SK-MEL-5 (cell line): ENCODE measurements at places on chromosomes 6 and 20. TPM values are rescaled to one million over a fixed set of nuclear protein-coding genes. Genes with fewer than 3 reads are reported as not detected.

Gene NOL4L
- total RNA-seq: 2.1 and 2.4 TPM in 2 replicates

Gene ULBP3
- 2.7 and 4.2 TPM in 2 replicates for total RNA-seq

Gene VGLL2
- total RNA-seq: not detected in 2 replicates

Gene STX16
- total RNA-seq: 16.9 and 20.0 TPM in 2 replicates

Gene IL17F
- total RNA-seq: not detected in 2 replicates

Gene GLO1
- 349 and 373 TPM in 2 replicates for total RNA-seq

Gene PTGIS
- 0.16 TPM in 1 of 2 replicates, not detected in the other for total RNA-seq

Gene TPX2
- 69.1 and 74.2 TPM in 2 replicates for total RNA-seq

Gene LGSN
- 0.32 TPM in 1 of 2 replicates, not detected in the other for total RNA-seq

Gene TEAD3
- total RNA-seq: 1.8 and 2.7 TPM in 2 replicates

Gene ZNF322
- total RNA-seq: 47.5 and 54.1 TPM in 2 replicates

Gene CCDC170
- not detected in 2 replicates for total RNA-seq

Gene ECI2
- total RNA-seq: 103 and 117 TPM in 2 replicates

Gene RAMACL
- total RNA-seq: 0.08 and 0.18 TPM in 2 replicates

Gene PRL
- total RNA-seq: not detected in 2 replicates

Gene HUS1B
- 0.16 and 0.56 TPM in 2 replicates for total RNA-seq

Gene MATN4
- total RNA-seq: 0.42 and 0.59 TPM in 2 replicates

Gene GATA5
- total RNA-seq: 0.18 TPM in 1 of 2 replicates, not detected in the other

Gene CCM2L
- total RNA-seq: 0.08 and 0.16 TPM in 2 replicates

Gene ZSWIM3
- 3.0 and 3.4 TPM in 2 replicates for total RNA-seq

Gene TREML1
- not detected in 2 replicates for total RNA-seq

Gene POU5F1
- not detected in 2 replicates for total RNA-seq

Gene TBXT
- total RNA-seq: not detected in 2 replicates

Gene C20orf202
- not detected in 2 replicates for total RNA-seq

Gene ACTL10
- total RNA-seq: not detected in 2 replicates

Gene SCGN
- 0.26 TPM in 1 of 2 replicates, not detected in the other for total RNA-seq

Gene LINC00237
- total RNA-seq: not detected in 2 replicates

Gene EYA2
- not detected in 2 replicates for total RNA-seq

Gene LPA
- not detected in 2 replicates for total RNA-seq

Gene PTPRT
- total RNA-seq: not detected in 2 replicates

Gene NKAIN4
- total RNA-seq: not detected in 2 replicates

Gene LY86
- not detected in 2 replicates for total RNA-seq
